ENCODE measurements at places on chromosomes 1 and 21. TPM values are rescaled to one million over a fixed set of nuclear protein-coding genes. Genes with fewer than 3 reads are reported as not detected.

Gene OPTC
- not detected for total RNA-seq

Gene SPRR2F
- total RNA-seq, result not detected

Gene RXFP4
- not detected for total RNA-seq

Gene KCNK2
- not detected for total RNA-seq

Gene MYCL
- 0.36 TPM for total RNA-seq

Gene ESRRG
- not detected for total RNA-seq

Gene FCRL6
- total RNA-seq, result 0.81 TPM

Gene MAN1C1
- total RNA-seq, result 2.5 TPM

Gene USH2A
- not detected for total RNA-seq

Gene MSTO1
- 116 TPM for total RNA-seq

Gene PLEKHA6
- total RNA-seq, result 0.89 TPM

Gene CCDC18
- total RNA-seq, result 35.0 TPM

Gene SLAMF9
- total RNA-seq, result not detected

Gene PKLR
- total RNA-seq, result not detected

Gene BCL2L15
- total RNA-seq, result 3.0 TPM

Gene KDF1
- total RNA-seq, result not detected

Gene LCE1A
- not detected for total RNA-seq

Gene ASTN1
- not detected for total RNA-seq

Gene AURKAIP1
- total RNA-seq, result 216 TPM

Gene KRTAP21-2
- not detected for total RNA-seq

Gene TBCE
- 40.9 TPM for total RNA-seq

Gene PTGS2
- 3.8 TPM for total RNA-seq

Gene DIP2A
- 39.4 TPM for total RNA-seq

Gene MRAP
- total RNA-seq, result not detected

Gene CRP
- not detected for total RNA-seq

Gene FH
- total RNA-seq, result 53.8 TPM

Gene HIVEP3
- total RNA-seq, result 32.0 TPM

Gene SLC6A17
- not detected for total RNA-seq

Gene ACTL8
- not detected for total RNA-seq

Gene CLEC20A
- total RNA-seq, result not detected

Gene SH3BP5L
- total RNA-seq, result 18.3 TPM

Gene PDZK1IP1
- not detected for total RNA-seq

Gene PTPN22
- 24.6 TPM for total RNA-seq

Gene PEAR1
- 0.64 TPM for total RNA-seq

Gene FAM151A
- total RNA-seq, result not detected

Gene LRRC53
- not detected for total RNA-seq

Gene ADAM30
- total RNA-seq, result not detected

Gene TMCC2
- 28.8 TPM for total RNA-seq

Gene KCNJ9
- not detected for total RNA-seq

Gene SOX13
- 8.3 TPM for total RNA-seq

Gene UBL4B
- total RNA-seq, result not detected
